AG08395 (cell line): ENCODE measurements at places on chromosomes 5 and 9.

DNA sequence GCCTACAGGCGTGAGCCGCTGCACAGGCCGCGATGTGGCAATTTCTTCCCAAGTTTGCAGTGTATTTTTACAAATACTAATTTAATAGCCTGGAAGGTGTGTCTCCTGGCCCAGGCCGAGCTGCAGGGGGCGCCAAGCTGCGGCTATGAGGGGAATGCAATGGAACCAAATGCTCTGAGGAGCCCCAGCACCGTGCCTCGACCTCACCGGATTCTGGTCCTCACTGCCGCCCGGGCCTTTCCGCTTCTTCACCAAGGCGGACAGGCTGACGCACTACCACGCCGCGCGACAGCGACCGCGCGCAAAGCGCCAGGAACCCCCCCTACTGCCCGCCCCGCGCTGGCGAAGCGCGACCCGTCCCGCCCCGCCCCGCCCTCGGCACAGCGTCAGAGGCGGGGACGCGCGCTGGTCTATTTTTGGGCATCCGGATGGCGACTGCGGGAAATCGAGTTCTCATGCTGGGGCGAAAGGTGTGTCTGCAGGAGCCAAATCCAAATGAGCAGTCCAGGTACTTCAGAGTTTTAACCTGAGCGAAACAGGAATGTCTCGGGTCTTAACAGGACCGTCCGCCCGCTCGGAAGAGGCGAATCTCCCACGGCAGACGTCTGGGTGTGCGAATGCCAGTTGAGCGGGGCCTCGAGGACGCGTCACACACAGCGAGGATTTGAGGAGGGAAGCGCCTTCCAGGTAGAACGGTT lies 31.7 kb upstream of the PRXL2C start:
- peak; percentile 85 for DNase-seq

DNA sequence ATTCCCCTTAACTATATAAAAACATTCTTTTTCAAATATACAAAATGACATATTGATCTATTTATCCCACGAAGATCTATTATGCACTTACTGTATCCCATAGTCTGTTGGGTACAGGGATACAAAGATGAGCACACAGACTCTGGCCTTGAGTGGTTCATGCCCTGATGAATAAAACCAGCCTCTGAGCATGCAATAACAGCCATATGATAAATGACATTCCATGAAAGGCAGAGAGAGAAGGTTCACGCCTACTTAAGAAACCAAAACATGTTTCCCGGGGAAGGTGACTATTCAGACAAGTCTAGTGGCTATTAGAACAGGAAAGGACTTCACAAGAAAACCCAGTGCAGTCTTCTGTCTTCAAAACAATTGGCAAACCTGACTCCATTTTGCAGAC lies 406.2 kb upstream of the BRINP1 start:
- no peak for DNase-seq

DNA sequence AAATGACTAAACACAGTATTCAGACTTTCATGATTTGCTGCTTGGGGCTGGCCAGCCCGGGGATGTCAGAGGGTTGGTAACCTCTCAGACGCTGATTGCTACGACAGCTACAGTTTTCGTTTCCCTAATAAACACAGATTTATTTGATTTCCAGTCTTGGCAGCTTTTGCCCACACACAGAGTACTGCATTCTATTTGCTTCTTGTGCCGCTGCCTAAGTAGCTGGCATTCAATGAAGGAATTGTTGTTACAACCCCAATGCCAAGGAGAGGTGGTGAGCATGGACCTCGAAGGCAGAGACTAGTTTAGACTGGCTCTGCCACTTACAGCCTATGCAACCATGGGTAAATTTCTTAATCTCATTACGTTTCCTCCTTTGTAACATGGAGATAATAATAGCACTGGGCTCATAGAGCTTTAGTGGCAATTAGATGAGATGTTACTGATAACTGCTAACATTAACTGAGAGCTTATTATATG lies 247.1 kb upstream of the PANK3 start:
- DNase-seq: no peak

GRCh38 chr9:123322273-123323195 lies 33.5 kb upstream of the CRB2 start:
- no peak for DNase-seq

DNA sequence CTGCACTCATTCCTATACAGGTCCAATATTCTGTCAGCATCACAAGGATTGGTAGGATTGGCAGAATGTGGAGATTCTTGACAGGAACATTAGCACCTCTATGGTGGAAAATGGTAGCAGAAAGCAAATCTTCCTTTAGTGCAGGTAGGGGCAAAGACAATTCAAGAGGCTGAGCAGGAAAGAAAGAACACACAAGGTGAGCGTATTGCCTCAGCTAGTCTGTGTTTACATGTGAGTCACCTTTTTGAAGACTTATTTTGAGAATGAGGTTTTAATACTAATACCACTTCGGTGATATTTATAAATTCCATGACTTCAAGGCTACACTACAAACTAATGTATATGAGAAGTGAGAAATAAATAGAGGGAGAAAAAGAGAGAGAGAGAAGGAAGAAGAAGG lies 717.0 kb downstream of the BRINP1 start:
- no peak for DNase-seq

- no peak for DNase-seq
These were observed 16.4 kb upstream of the RUFY1 start for GRCh38 chr5:179533907-179534306.

DNA sequence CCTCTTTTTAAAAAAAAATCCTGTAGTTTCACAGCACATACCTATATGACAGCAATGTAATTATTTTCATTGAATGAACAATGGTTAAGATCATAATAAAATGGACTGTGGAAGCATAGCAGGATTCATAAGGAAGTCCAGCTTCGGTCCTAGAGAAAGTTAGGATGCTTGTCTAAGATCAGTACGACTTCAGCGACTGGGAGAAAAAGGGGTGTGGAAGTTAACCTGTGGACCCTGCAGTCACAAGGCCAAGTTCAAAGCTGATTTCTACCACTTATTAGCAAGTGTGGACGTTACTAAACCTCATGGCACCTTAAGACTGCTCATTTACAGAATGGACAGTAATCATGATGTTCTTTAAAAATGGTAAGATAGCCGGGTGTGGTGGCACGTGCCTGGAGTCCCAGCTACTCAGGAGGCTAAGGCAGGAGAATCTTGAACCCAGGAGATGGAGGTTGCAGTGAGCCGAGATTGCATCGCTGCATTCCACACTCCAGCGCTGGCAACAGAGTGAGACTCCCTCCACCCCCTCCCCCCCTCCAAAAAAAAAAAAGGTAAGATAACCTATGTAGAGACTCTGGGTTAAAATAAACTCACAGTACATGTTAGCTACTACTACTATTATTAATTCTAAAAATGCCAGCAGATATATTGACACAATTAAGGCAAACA lies 71.6 kb upstream of the PCA3 start:
- no peak for DNase-seq

GRCh38 chr5:35963381-35963843 lies 25.0 kb upstream of the CAPSL start:
- peak; percentile 12 for DNase-seq

DNA sequence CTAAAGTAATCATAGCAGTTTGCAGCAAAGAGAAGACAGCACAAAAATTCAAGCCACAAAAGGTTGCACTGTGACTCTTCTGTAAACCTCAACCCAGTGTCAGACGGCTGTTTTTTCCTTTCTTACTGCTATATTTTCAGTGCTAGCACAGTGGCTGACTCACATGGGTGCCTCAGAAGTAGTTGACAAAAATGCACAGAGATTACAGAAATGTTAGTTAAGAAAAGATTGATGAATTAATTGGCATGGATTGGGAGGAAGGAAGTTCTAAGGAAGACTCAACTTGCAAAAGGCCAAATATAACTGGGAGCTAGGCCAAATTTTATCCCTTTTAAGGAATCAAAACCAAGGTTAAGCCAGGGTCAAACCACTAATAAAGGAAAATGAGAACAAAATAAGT lies 43.7 kb upstream of the ITGA1 start:
- peak; percentile 34 for DNase-seq

- no peak for DNase-seq
These were observed 237.6 kb downstream of the TENT4A start for GRCh38 chr5:6950860-6951259.

- no peak for DNase-seq
These were observed 384.2 kb upstream of the CDH10 start for GRCh38 chr5:25029004-25029403.

- DNase-seq: peak; percentile 50
These were observed 57.9 kb downstream of the OSTF1 start for GRCh38 chr9:75146229-75146628.

GRCh38 chr5:7828269-7828668 lies 22.7 kb downstream of the CFAP90 start:
- DNase-seq: no peak

GRCh38 chr9:109401169-109401989 lies 80.5 kb upstream of the EPB41L4B start:
- DNase-seq: peak; percentile 52

GRCh38 chr5:180645274-180646204 lies 3.9 kb downstream of the FLT4 start:
- DNase-seq: no peak

DNA sequence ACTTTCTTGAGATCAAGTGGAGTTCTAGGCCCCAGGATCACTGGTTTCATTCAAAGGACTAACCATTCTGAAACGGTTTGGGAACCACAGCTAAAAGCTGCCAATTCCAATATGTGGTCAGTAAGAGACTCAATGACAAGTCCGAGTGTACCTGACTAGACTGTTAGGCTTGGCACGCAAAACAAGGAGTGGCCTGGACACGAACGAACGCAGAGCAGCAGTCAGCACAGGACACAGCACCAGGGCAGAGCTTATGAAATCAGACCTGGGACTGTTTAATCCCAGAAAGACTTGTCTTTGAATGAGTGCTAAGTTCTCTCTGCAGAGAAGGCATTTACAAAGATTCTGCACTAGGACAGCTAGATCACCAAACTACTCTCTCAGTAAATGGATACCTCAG lies 213.8 kb downstream of the GAPVD1 start:
- no peak for DNase-seq

DNA sequence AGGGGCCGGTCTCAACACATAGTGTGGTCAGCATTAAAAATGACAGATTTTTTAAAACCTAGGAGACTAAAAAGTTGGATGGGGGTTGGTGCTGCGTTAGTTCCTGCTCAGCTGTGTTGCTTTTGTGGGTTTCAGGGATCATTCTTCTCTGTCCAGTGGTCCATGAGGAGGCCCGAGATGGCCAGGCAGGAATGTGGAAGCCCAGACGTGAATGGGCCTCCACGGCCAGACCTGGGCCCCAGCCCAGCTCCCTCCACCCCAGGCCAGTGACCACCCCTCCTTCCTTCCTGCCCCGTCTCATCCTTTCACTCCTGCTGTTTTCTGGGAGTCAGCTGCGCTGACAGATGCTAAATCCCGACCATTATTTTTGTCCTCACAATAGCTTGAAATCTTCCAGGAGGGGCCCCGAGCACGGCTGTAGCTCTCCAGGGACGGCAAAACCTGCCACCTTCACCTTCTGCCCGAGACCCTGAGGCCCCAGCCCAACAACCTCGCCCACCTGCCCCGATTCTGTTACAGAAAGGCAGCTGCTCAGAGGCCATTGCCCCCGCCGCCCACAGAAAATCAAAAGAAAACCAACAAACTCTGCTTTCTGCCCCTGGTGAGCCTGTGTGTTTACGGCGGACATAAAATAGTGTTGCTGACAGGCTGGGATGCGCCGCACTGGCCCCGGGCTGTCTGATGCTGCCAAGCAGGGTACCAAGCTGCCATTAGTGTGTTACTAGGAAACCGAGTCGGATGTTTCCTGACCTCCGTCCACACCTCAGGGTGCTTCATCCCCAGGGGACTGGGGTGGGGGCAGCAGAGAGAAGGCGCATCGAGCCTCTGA lies 83.7 kb upstream of the SARDH start:
- no peak for DNase-seq

- DNase-seq: no peak
These were observed 939 bp downstream of the GOLGA1 start for GRCh38 chr9:124939944-124940343.

DNA sequence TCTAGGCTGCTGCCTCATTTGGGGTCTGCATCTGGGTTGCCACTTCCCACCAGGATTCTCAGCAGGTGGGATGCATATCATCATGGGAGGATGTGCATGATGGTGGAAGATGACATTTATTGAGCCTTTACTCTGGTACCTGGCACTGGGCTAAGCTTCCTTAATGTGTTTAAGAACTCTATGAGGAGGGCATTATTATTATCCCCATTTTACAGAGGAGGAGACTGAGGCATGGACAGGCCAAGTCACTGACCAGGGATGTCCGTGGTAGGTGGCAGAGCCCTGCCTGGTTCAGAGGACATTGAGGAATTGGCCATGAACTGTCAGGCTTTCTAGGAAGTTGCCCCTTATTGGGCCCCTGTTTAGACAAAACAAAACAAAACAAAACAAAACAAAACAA lies 31.1 kb upstream of the TIFAB start:
- DNase-seq: no peak

GRCh38 chr9:133269537-133270362 lies 5.3 kb downstream of the ABO start:
- DNase-seq: no peak

- no peak for DNase-seq
These were observed 20.1 kb downstream of the C5orf58 start for GRCh38 chr5:170252720-170253350.
